GM04504 (cell line): ENCODE measurements at places on chromosomes 3 and 15.
A peak's percentile ranks its signal among the peaks of the same experiment; 100 is the strongest.

DNA sequence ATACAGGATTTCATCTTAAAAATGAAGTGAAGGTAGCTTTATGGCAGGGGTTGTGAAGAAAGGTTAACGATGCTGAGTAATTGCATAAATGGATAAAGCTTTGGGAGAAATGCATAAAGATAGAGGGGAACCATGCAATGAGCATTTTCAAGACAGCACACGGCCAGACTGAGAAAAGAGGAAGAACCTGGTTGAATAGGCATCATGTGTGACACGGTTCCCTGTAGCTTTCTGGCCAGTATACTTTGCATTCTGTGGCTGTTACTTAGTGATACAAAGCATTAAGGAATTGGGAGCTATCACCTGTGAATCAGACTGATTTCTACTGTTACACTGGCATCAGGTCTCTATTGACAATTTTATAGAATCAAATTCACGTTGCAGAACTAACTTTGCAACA is 33.3 kb downstream of the NR2C2 start:
- no peak for DNase-seq

DNA sequence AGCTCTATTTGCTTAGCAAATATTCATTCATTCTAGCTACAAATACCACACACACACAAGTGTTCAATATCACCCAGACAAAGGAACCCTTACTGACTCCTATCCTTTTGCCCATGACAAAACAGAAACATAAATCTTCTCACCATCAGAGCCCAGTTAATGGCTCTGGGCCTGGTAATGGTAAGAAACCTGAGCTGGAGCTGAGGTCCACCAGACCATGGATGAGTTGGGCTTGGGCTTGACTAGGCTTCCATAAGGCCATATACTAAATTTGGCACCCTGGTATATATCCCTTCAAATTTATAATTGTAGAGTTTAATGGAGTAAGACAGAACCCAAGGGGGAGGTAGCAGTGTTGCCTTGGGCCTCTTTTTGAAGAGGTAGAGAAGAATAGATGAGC is 29.4 kb downstream of the GPR176 start:
- no peak for DNase-seq

DNA sequence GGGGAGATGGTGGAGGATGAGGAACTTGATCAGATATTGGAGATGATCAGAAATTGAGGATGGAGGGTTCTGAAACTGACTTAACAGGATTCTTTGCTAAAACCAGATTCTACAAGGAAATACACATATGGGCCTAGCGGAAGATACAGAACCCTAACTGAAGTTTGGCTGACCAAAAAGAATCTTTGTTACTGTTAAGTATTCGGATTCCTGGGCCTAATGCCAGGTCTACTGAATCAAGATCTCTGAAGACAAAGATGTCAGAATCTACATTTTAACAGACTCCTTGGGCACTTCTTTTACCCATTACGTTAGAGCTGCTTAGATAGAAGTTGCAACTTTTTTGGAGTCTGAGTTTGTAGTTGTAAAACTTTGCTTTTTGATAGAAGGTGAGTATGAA is 137.7 kb downstream of the FNDC3B start:
- no peak for DNase-seq

DNA sequence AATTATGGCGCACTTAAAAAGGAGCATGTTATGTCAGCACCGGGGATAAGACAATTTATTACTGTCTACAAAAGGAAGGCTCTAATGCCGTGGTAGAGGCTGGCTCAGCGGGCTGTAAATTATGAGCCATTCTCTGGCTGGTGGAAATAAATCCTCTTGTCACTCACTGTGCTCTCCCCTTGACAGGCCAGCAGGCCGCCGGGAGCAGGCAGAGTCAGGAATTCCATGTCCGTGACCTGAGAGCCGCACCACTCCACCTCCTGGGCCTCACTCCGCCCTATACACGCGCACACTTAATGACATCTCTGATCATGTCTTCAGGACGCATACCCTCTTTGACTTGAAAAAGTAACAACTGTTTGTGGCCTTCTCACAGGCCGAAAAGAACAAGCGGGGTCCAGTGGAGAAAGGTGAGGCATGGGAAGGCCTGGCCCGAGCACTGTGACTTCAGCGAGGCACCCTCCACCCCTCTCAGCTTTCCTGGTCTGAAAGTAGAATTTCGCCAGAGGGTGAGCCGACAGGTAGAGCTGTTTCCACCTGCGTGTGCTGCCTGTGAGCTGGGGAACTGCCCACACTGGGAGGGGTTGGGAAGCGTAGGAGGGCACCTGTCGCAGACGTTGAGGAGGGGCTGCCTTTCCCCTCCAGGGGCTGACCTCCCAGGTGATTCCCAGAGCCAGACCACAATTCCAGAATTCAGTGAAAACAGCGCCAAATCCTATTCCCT is 13.2 kb upstream of the PCSK6 start:
- DNase-seq, result no peak

DNA sequence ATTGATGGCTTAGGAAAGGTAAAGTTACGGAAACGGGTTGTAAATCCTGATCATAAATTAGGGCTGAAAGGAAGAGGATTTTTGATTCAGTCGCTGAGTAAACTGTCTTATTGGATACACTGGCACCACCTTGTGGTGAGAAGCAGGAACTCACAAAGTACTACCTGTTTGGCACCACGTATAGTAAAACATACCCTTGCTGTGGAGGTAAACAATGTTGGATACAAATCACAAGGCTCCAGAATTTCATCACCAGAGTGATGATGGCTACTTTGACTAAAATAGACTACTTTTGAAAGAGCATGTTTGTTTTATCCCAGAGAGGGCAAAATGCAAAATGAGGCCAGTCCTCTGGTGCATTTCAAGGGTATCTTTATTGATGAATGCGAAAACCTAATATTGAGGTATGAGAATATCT is 216.9 kb downstream of the IGSF11 start:
- peak; percentile 12 for DNase-seq

DNA sequence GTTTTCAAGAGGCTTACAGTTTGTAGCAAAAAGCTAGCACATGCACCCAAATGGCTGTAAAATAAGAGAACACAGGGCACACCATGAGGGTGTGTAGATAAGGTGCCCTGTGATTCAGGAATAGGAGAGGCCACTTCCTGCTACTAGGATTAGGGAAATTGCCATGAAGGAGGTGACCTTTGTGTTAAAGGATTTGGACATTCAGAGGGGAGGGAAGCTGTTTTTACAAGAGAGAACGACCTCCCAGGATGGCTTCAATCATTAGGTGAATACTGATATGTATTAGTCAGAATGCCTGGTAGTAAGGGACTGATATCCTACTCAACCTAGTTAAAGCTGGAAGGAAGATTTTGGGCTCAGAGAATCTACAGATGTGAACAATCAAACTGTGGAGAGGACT is 35.7 kb upstream of the ABHD17C start:
- DNase-seq, result no peak

GRCh38 chr15:88035381-88035780 is 221.2 kb downstream of the NTRK3 start:
- DNase-seq, result no peak

DNA sequence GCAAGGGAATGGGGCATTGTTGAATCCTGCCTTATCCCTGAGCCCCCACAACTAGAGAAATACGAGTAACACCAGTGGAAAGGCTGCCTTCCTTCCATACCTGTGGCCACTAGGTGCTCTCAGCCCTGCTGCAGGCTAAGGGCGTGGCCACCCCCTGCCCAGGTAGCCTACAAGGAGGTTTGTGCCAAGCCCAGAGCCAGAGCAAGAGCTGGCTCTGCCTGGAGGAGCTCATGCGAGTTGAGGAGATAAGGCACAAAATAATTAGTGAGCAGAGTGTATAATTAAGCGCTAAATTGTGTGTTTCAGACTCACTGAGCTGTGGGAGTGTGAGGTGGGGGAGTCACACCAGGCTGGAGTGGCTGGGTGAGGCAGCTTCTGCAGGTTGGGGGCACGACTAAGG is 49.2 kb downstream of the TPRA1 start:
- no peak for DNase-seq
